ENCODE measurements at places on chromosomes 11 and 22.

GRCh38 chr11:124762105-124762623 lies at the start of gene ESAM:
Gene ESAM, minus strand, starts transcription at chr11:124762290. Its CDS starts 136 bp downstream, at chr11:124762154.
- no peak for DNase-seq

DNA sequence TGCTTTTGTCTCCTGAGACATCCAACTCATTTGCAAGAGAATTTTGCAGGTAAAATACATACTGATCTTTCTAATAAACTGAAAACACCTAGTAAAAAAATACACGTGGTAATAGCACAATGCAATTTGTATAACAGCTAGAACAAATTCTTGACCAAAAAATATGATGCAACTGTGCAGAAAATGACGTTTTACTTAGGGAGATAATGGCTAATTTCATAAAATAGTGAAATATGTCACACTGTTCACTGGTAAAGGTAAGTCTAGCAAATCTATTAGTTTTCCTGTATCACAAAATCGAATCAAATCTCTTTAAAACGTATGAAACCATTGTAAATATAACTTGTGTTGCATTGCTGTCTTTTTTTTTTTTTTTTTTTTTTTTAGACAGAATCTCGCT lies 130.0 kb downstream of the VPREB1 start:
- DNase-seq: no peak

GRCh38 chr11:27209562-27210005 lies 153.4 kb downstream of the CCDC34 start:
- no peak for DNase-seq

GRCh38 chr22:24938741-24939341 lies 7.7 kb downstream of the LHFPL7 start:
- no peak for DNase-seq

GRCh38 chr11:134330611-134331353 lies 1.0 kb upstream of the GLB1L2 start:
- DNase-seq: no peak

DNA sequence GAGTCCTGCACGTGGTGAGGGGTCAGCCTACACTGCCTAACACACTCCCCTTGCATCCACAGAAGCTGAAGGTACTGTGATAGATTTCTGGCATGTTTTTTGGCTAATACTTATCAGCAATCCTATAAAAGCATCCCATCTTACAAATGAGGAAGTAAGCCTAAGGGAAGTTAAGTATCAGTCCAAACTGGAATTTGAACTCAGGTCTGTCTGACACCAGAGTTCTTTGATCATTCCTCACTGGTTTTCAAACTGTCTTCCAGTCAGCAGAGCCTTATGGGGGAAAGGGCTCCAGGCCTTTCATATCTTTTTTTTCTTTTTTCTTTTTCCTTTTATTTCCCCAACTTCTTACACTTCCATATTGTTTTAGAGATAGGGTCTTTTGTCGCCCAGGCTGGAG lies 105.6 kb downstream of the RBFOX2 start:
- DNase-seq: no peak

DNA sequence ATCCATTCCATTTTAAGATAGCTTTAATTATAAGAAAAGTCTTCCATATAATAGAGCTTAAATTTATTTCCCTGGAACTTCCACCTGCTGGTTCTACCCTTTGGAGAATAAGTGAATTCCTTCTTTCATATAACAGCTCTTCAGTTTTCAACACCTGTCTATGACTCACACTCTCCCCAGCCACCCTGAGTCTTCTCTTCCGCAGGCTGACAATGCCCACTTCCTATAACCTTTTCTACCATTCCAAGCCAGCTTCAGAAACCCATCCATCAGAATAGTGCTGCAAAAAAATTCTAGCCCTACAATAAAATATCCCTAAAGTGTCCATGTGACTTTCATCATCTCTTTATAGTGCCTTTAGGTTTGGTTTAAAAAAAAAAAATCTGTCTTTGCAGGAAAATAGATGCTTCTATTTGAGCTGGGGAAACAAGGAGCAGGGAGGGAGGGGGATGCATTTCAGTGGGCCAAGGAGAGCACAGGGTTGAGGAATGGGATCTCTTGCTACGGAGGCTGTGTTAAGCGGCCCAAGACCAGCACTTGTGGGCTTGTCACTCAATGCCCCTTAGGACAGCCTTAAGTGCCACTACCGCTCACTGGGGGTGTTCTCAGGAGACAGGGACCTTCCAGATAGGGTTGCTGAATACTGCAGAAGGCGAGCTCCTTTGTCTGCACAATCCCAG lies 178.6 kb downstream of the DSCAML1 start:
- DNase-seq: no peak

DNA sequence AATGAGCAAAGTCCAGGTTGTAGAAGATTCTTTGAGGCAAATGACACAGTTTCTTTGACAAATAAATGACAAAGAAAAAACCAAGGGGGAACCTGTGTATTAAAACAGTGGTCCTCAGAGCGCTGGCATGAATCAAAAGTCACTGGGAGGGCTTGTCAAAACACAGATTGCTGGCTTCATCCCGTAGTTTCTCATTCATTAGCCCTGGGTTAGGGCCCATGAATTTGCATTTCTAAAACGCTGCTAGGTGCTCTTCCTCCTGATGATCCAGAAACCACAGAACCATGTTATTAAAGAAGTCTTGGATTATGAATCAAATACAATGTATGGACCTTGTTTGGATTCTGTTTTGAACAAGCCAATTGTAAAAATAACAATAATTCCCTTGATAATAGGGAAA lies 92.7 kb downstream of the YAP1 start:
- DNase-seq: no peak

GRCh38 chr11:34928268-34928959 lies 12.0 kb downstream of the PDHX start:
- no peak for DNase-seq

- no peak for DNase-seq
Measured at GRCh38 chr22:17665854-17666253, 27.3 kb downstream of the BCL2L13 start.

GRCh38 chr11:134386945-134387344 lies 25.1 kb downstream of the B3GAT1 start:
- no peak for DNase-seq

- no peak for DNase-seq
Measured at GRCh38 chr11:31818425-31818755, 7.3 kb upstream of the PAX6 start.

- no peak for DNase-seq
Measured at GRCh38 chr22:25774575-25775026, 32.6 kb downstream of the MYO18B start.

GRCh38 chr22:24992946-24993345 lies 40.4 kb downstream of the KIAA1671 start:
- DNase-seq: no peak

DNA sequence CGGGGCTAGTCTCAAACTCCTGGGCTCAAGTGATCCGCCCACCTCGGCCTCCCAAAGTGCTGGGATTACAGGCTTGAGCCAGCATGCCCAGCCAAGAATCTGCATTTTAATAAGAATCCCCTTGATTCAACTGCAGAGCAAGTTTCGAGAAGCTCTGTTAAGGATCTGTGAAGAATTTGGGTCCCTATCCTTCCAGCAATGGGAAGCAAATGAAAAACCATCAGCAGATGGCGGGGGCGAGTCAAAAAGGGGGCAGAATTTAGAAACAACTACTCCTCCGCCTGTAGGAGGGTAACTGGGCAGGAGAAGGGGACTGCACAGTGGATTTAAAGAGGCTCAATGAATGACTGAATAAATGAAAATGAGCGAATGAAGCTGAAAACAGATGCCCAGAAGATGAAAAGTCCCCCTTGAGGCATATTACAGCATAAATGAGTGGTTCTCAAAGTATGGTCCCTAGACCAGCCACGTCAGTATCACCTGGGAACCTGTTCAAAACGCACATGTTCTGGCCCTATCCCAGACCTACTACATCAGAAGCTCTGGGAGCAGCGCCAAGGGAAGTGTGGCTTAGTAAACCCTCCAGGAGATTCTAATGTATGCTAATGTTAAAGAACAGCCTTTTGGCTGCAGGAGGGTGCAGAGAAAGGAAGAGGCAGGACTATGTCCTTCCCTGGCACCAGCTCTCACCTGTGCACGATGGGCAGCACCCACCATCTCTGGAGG lies 15.0 kb downstream of the VWCE start:
- no peak for DNase-seq

- DNase-seq: no peak
Measured at GRCh38 chr22:22879675-22880155, 7.9 kb upstream of the IGLL5 start.

DNA sequence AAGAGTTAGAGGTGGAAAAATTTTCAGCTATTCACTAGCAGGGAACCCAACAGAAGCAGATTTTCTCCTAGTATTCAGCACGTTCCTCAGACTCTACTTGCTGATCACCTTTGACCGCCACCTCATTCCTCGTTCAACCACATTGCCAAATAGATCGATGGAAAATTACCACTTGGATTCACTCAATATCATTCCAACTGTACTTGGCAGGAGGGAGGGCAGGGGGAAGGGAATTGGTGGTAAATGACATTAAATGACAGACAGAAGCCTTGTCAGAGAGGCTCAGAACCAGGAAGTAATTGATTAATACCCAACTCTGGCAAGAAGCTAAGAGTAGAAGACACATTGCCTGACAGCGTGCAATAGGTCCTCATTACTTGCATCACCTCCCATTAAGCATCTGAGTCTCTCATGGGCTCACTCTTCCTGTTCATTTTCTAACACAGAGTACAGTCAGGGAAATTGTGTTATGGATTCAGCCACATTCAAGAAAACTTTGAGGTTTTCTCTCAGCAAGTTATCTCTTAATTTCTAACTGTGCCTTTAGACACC lies 240.5 kb upstream of the FAT3 start:
- DNase-seq: no peak

- DNase-seq: no peak
Measured at GRCh38 chr11:27740362-27741013, 40.2 kb upstream of the BDNF start.

GRCh38 chr11:111550258-111550657 lies 9.7 kb downstream of the LAYN start:
- DNase-seq: no peak

GRCh38 chr11:68423481-68423880 lies 37.1 kb upstream of the PPP6R3 start:
- no peak for DNase-seq

DNA sequence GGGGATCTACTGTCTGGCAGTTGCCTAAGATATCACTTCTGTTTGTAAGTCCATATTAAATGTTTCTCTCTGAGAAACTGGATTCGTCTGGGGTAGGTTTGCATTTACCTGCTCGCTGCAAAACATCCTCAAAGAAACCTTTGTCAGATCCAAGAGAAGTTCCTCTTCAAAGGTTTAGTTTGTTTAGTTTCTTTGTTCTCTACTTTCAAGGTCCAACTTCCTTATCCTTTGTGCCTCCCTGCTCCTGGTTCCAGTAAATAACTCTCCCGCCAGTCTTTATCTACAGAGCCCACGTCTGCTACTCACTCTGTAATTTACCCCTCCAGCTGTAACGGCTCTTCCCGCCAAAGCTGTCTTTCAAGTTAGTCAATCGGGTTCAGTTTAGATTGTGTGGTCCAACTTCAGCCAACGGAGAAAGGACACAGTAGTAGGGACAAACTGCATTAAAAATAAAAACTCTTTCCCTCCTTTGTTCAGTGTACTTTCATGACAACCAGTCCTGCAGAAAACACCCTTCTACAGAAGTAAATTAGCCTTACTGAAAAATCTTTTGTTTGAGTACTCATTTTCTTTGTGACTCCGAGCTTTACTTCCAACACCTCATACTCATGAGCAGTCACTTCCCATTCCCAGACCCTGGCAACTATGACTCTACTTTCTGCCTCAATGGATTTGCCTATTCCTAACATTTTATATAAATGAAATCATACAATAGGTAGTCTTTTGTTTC lies 41.0 kb downstream of the TMPRSS5 start:
- no peak for DNase-seq

DNA sequence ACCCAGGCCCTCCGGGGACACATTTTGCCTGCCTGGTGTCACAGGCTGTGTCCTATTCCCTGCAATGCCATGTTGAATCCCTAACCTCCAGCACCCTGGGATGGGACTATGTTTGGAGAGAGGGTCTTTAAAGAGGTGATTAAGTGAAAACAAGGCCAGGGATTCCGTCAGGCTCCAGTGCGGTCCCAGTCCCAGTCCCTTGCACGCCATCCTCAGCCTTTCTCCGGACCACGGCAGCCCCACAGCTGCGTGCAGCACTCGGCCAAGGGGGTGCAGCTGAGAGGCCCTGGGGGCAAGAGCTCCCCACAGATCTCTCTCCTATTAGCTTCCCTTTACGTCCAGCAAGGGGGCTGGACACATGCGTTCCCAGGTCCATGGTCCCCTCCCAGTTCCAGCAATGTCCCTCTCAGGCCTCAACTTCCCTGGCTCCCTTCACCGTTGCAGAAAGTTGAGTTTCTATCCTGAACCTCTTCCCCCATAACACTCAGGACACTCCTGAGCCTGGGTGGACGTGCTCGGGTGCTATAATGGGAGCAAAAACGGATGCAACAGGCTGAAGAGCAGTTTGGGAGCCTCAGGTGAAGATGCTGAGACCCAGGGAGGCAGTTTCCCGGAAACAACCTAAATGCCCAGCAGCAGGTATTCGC lies 1422.7 kb downstream of the BRD1 start:
- DNase-seq: no peak

- DNase-seq: no peak
Measured at GRCh38 chr11:76824083-76824939, 36.4 kb upstream of the ACER3 start.

- DNase-seq: no peak
Measured at GRCh38 chr22:43955883-43956782, 891 bp downstream of the SAMM50 start.

DNA sequence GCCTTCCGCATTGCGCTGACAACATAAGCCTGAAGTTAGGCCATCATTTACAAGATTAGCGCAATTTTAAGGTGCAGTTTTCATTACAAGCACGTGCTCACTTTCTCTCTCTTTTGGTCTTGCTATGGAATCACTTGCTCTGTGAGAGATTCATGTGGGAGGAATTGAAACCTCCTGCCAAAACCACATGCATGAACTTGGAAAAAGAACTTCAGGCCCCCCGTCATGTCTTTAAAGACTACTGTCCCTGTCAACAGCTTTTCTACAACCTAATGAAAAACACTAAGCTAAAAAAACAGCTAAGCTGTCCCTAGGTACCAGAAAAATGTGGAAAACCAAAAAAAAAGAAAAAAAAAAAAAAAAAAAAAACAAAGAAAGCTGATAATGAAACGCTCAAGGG lies 1707.6 kb upstream of the RAG2 start:
- DNase-seq: no peak

GRCh38 chr11:14350215-14350614 lies 8.8 kb downstream of the RRAS2 start:
- DNase-seq: no peak

DNA sequence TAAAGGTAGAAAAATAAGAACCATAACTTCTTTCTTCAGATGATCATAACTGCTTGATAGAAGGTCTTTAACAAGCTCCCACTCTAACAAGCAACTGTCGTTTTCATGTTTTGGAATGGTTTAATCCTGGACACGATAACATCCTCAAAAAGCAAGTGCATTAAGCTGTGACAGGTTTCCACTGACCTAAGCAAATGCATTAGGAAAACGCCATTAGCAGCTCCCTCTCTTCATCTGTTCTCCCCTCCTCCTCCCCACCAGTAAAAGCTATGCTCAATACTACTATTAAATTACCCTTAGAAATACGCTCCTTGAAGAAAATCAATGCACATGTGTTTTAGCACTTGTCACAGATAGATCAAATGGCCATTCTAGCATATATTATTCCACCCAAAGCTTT lies 729.4 kb downstream of the OPCML start:
- no peak for DNase-seq

- DNase-seq: no peak
Measured at GRCh38 chr22:23831261-23831660, 7.5 kb downstream of the DERL3 start.

GRCh38 chr11:92449222-92449621 lies 224.6 kb downstream of the FAT3 start:
- no peak for DNase-seq

All from AG09319 (cell line).